ENCODE measurements at places on chromosomes 7 and 10. TPM values are rescaled to one million over a fixed set of nuclear protein-coding genes. Genes with fewer than 3 reads are reported as not detected.

Gene NME8
- not detected for total RNA-seq

Gene TWIST1
- total RNA-seq, result not detected

Gene GDF10
- 0.11 TPM for total RNA-seq

- no peaks in the 10 kb centered on the region for H3K36me3 ChIP-seq
- H3K27ac ChIP-seq, result no peak overlapping the region
- H3K4me3 ChIP-seq, result no peak overlapping the region
- H3K27me3 ChIP-seq, result no peaks in the 10 kb centered on the region
Measured at GRCh38 chr7:2108501-2109250, 124.1 kb downstream of the MAD1L1 start.

Gene DDX56
- total RNA-seq, result 94.1 TPM

DNA sequence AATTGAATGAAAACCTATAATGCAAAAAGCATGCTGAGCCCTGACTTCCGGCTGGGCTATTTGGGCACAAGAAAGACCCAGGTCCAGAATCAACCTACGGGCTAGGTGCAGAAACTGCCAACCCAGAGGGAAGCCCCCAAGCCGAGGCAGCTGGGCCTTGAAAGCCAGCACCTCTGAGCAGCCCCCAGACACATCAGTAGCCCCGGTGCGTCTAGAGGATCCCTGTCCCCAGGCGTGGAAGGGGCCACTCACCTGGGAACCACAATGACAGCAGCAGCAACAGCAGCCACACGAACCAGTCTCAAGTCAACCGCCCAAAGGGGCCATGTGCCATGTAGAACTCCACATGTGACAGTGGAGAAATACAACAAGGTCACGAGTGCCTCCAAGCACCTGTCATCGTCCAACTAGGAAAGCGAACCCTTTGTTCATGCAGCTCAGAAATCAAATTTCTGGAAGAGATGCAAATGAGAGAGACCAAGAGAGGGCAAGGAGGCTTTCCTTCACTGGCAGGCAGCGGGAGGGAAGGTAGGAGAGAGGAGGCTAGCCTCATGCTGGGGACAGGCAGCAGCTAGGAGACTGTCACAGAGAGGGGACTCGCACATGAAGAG is 57.5 kb upstream of the CHST15 start:
- H3K27me3 ChIP-seq, result peaks cover 33% of the 10 kb centered on the region
- H3K36me3 ChIP-seq, result no peaks in the 10 kb centered on the region
- H3K4me3 ChIP-seq, result no peak overlapping the region
- no peak overlapping the region for H3K27ac ChIP-seq
- H3K4me1 ChIP-seq, result peaks cover 15% of the 10 kb centered on the region
- DNase-seq, result no peak

GRCh38 chr10:78025685-78026364 is 3.5 kb downstream of the POLR3A start:
- DNase-seq, result no peak
- H3K27ac ChIP-seq, result no peak overlapping the region
- peaks cover 28% of the 10 kb centered on the region for H3K36me3 ChIP-seq
- H3K27me3 ChIP-seq, result no peaks in the 10 kb centered on the region

DNA sequence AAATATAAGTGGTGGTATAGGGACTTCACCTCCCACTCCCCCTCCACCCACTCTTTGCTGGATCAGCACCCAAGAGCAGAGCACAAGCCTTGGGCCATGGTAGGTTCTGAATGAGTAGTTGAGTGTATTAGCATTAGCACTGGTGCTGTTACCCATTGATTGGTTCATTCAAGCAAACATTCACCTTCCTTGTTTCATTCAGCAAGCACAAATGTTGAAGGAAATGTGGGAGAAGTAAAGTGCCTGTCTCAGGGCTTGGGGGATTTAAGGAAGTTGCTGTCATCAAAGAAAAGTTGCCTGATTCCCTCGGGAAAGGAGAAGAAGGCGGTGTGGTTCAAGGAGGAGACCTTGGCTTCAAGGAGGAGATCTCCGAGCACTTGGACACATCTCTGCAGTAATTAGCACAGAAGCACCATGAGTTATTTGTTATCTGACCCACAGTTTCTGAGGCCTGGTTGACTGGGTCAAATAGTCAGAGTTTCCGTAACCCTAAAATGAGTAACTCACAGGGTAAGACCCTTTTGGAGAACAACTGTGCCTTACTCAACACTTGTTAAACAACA is 17.3 kb downstream of the IL2RA start:
- H3K4me1 ChIP-seq, result peaks cover 77% of the 10 kb centered on the region
- peak overlapping the region; percentile 79 for H3K4me3 ChIP-seq
- H3K27me3 ChIP-seq, result no peaks in the 10 kb centered on the region
- peak; percentile 26 for DNase-seq
- H3K27ac ChIP-seq, result peak overlapping the region; percentile 79

DNA sequence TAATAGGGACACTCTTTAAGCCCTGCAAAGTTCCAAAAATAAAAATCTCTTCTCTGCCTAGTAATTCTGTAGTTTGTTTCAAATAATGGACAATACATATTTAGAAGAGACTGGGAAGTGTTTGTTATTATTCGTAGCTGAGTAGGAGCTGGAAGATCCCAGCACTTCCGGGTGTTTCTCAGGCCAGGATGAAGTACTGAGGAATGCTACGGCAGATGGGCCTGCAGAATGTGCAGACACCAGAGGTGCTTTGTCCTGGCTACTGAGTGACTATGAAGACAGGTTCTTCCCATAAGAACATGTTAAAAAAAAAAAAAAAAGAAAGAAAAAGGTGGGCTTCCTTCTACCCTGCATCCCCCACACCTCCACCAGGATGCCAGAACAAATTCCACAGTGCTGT is 36.1 kb downstream of the ETV1 start:
- DNase-seq, result no peak
- H3K27me3 ChIP-seq, result no peaks in the 10 kb centered on the region
- H3K4me3 ChIP-seq, result no peak overlapping the region
- no peak overlapping the region for H3K27ac ChIP-seq
- no peaks in the 10 kb centered on the region for H3K36me3 ChIP-seq

DNA sequence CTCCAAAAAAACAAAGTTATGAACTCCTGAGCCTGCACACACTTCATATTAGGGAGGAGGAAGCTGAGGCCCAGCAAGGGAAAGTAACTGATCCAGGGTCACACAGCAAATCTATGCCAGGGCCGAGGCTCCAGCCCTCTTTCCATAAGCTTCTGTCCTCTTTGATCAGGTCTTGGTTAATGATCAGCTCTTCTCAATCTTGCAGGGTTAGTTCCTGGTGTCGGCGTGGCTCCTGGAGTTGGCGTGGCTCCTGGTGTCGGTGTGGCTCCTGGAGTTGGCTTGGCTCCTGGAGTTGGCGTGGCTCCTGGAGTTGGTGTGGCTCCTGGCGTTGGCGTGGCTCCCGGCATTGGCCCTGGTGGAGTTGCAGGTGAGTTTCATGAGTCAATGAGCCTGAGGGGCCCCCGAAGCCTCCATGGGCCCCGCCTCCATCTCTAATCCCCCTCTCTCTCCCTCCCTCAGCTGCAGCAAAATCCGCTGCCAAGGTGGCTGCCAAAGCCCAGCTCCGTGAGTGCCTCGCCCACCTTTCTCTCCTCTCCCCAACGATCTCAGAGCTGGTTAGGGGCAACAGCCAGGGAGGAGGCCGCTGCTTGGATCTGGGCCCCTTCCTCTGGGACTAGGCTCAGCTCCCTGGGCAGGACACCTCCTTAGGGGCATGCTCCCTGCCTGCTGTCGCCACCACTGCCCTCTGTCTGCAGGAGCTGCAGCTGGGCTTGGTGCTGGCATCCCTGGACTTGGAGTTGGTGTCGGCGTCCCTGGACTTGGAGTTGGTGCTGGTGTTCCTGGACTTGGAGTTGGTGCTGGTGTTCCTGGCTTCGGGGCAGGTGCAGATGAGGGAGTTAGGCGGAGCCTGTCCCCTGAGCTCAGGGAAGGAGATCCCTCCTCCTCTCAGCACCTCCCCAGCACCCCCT is 23.7 kb upstream of the LIMK1 start:
- no peaks in the 10 kb centered on the region for H3K36me3 ChIP-seq
- DNase-seq, result no peak

DNA sequence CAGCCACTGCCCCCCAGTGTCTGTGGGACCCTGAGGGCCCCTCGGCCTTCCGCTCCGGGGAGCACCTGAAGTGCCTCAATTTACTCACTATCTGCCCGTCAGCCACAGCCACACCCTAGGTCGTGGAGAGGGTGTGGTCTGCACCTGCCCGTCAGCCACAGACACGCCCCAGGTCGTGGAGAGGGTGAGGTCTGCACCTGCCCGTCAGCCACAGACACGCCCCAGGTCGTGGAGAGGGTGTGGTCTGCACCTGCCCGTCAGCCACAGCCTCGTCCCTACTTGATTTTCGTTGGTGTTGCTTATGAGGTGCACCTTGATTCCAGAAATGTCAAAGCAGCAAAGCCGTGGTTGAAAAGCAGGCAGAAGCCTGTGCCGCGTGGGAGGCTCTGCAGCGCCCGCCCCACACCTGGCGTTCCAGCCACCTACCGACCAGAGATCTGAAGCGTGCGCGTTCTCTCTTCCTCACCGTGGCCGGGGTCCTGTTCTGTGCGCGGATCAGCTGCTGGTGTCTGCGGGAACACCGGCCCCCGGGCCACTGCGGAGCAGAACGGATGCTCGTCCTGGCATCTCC is 101.6 kb downstream of the DYNC2I1 start:
- DNase-seq, result peak; percentile 52
- H3K27ac ChIP-seq, result peak overlapping the region; percentile 53
- H3K4me3 ChIP-seq, result peak overlapping the region; percentile 62
- H3K27me3 ChIP-seq, result peaks cover 14% of the 10 kb centered on the region

- no peak for DNase-seq
- H3K4me3 ChIP-seq, result no peak overlapping the region
- H3K36me3 ChIP-seq, result no peaks in the 10 kb centered on the region
- H3K27me3 ChIP-seq, result no peaks in the 10 kb centered on the region
- no peaks in the 10 kb centered on the region for H3K4me1 ChIP-seq
Measured at GRCh38 chr7:120114626-120115025, 158.3 kb upstream of the KCND2 start.

DNA sequence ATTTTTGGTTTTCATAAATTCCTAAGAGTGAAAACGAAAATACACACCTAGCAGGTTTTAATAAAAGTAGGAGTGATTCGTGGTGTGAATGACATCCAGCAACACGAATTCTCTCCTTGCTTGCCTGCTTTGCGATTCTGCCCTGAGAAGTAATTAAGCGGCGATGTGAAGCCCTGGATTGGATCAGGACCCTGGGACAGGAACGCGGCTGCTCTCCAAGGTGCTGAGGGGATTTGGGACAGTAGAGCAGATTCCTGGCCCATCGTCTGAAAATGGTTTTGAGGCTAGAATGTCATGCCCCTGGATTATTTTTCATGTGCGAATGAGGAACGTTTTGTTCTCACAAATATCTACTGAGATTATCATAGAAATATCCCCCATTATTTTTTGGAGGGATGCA is 7.8 kb downstream of the NPS start:
- DNase-seq, result no peak
- no peaks in the 10 kb centered on the region for H3K36me3 ChIP-seq
- no peaks in the 10 kb centered on the region for H3K4me1 ChIP-seq
- no peak overlapping the region for H3K4me3 ChIP-seq

Gene FAM25A
- total RNA-seq, result not detected

Gene C10orf143
- 6.6 TPM for total RNA-seq

GRCh38 chr10:98694883-98695282 is 248.1 kb upstream of the HPS1 start:
- H3K27ac ChIP-seq, result no peak overlapping the region
- no peak for DNase-seq
- no peaks in the 10 kb centered on the region for H3K4me1 ChIP-seq
- H3K36me3 ChIP-seq, result no peaks in the 10 kb centered on the region
- no peak overlapping the region for H3K4me3 ChIP-seq

DNA sequence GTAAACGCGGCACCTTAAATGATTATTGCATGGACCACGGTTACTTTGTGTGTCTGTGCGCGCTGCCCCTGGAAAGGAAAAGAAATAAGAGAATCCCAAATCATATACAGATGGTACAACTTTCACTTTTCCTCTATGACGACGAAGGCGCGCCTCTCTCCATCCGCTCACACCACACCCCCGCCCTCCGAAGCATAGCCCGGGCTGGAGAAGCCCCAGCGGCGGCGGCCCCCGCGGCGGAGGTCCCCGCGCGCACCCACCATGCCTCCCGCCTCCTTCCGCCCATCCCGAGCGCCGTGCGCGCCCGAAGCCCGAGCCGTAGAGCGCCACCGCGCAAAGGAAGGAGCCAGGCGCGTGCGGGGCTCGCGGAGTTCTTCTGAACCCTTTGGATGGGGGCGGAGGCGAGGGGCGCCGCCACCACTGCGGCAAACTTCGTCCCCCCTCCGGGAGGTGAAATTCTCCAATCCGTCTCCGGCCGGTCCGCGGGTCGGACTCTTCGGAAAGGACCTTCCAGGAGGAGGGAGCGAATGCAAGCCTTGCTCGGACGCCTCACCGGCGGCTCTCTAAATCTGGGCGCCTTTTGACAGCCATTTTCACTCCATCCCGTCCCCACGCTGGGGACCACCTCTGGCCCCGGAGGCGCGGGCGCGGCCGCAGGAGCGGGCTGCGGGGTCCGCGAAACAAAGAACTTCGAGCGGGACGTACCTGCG is 588 bp downstream of the GLI3 start:
- DNase-seq, result peak; percentile 51
- H3K4me3 ChIP-seq, result peak overlapping the region; percentile 86
- H3K4me1 ChIP-seq, result peaks cover 9% of the 10 kb centered on the region
- H3K27me3 ChIP-seq, result peaks cover 79% of the 10 kb centered on the region
- H3K27ac ChIP-seq, result no peak overlapping the region
- peaks cover 2% of the 10 kb centered on the region for H3K36me3 ChIP-seq

- no peaks in the 10 kb centered on the region for H3K4me1 ChIP-seq
- no peaks in the 10 kb centered on the region for H3K36me3 ChIP-seq
- H3K27me3 ChIP-seq, result peaks cover 5% of the 10 kb centered on the region
- DNase-seq, result no peak
- no peak overlapping the region for H3K27ac ChIP-seq
Measured at GRCh38 chr10:29962166-29962850, 97.1 kb downstream of the JCAD start.

Gene UNC5B
- 0.03 TPM for total RNA-seq

DNA sequence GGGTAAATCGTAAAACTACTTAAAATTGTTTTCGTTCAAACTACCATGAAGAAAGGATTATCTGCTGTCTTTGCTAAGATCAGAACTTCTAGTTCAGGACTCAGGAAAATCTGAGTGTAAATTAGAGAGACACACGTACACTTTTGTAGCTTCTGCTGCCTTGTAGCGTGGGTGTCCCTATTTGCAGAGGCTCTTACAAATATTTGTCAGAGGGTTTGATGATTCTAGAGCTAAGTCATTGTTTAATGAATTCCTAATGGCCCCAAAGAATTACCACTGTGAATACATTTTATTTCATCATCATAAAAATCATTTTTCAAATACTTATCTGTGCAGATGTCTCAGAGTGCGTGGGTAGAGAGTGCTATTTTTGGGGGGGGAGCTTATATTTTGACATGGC is 314.9 kb downstream of the LRMDA start:
- no peak overlapping the region for H3K4me3 ChIP-seq
- DNase-seq, result no peak
- peaks cover 3% of the 10 kb centered on the region for H3K27me3 ChIP-seq
